Chondrocyte (in vitro differentiated cells): ENCODE measurements at places on chromosomes 16 and 17. TPM values are rescaled to one million over a fixed set of nuclear protein-coding genes. Genes with fewer than 3 reads are reported as not detected.

DNA sequence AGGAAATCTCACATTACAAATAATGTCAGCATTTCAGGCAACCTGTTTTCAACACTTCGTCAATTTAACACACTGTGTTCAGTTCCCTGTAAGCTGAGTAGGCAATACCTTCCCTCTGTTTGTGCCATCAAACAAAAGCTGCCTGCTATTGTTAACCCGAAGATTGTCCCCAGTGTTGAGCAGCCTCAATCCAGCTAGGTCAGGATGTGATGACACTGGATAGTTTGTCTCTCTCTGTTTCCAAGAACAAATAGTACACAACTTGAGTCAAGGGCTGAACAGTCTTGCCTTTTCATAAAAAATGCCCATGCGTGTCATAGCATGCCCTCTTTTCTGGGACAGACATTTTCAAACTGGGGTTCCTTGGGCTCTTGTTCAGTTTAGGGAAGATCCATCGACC is 36.4 kb downstream of the HSD17B2 start:
- no peak for DNase-seq
- H3K36me3 ChIP-seq, result no peaks in the 10 kb centered on the region
- H3K4me3 ChIP-seq, result no peak overlapping the region
- H3K27ac ChIP-seq, result peak overlapping the region; percentile 25

DNA sequence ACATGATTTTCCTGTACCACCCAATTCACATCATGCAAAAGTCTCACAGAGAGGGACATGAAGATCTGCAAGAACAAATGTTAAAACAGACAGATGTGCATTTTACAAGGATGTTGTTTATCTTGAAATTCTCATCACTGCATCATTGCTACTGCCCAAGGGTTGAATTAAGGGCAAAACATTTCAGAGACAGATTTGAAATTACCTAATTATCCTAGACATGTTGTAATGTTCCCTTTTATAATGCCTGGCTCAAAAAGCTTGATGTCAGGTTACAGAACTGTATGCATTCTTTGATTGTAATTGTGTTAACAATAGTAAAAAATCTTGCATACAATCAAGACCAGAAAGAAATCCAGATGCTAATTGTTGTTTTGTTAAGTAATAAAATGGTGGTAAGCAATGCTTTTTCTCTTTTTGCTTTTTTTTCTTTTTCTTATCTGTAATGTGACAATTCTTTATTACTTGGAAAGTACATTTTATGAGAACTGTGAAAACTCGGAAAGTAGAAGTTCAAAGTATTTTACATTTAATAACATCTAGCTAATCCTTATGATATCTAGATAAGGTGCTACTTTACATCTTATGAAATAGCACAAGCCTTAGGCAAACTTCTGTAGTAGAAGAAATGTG is 3.6 kb upstream of the DUSP14 start:
- H3K27me3 ChIP-seq, result no peaks in the 10 kb centered on the region
- H3K4me1 ChIP-seq, result peaks cover 40% of the 10 kb centered on the region
- no peak for DNase-seq

The CES1 gene
- not detected in 3 replicates for total RNA-seq

GRCh38 chr17:2814481-2815341 is 18.5 kb downstream of the RAP1GAP2 start:
- H3K36me3 ChIP-seq, result no peaks in the 10 kb centered on the region
- no peak overlapping the region for H3K27ac ChIP-seq
- H3K27me3 ChIP-seq, result no peaks in the 10 kb centered on the region
- peaks cover 8% of the 10 kb centered on the region for H3K4me1 ChIP-seq
- no peak overlapping the region for H3K4me3 ChIP-seq

The CDH8 gene
- 2.8 to 6.2 TPM (median 5.7 TPM) in 3 replicates for total RNA-seq

DNA sequence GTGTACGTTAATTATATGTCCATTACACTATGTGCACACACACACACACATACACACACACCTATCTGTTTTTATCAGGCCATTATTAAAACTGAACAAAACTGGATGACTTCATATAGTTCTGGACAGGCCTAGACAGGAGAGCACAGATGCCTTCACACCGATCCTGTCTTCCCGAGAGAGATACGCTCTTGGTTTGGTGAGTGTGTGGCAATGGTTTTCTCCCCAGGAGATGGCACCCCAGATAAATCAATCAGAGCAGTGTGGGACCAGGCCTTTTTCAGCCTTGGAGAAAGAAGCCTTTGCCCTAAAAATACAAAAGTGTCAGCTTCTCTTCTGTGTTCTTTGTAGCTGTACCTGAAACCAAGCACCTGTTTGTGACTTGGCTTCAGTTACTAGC is 83.7 kb downstream of the CPPED1 start:
- H3K27me3 ChIP-seq, result no peaks in the 10 kb centered on the region
- H3K4me1 ChIP-seq, result peaks cover 28% of the 10 kb centered on the region
- no peak overlapping the region for H3K27ac ChIP-seq
- peaks cover 5% of the 10 kb centered on the region for H3K36me3 ChIP-seq
- no peak overlapping the region for H3K4me3 ChIP-seq

The KRTAP9-4 gene
- not detected in 3 replicates for total RNA-seq

- no peak overlapping the region for H3K4me3 ChIP-seq
- H3K36me3 ChIP-seq, result no peaks in the 10 kb centered on the region
- peaks cover 11% of the 10 kb centered on the region for H3K27me3 ChIP-seq
- DNase-seq, result no peak
Measured at GRCh38 chr16:63530208-63530607, 1494.0 kb upstream of the CDH8 start.

The AGRP gene
- total RNA-seq, result not detected in 3 replicates

The CHTF18 gene
- 12.8 to 35.9 TPM (median 13.3 TPM) in 3 replicates for total RNA-seq

The ENPP7 gene
- total RNA-seq, result not detected in 3 replicates

- no peak overlapping the region for H3K4me3 ChIP-seq
- DNase-seq, result no peak
- H3K27me3 ChIP-seq, result no peaks in the 10 kb centered on the region
- peaks cover 6% of the 10 kb centered on the region for H3K4me1 ChIP-seq
Measured at GRCh38 chr17:41865596-41865893, 322 bp upstream of the KLHL11 start.

The IRX3 gene
- total RNA-seq, result 0.47 to 0.85 TPM (median 0.56 TPM) in 3 replicates

The CDH13 gene
- total RNA-seq, result 28.1 to 49.3 TPM (median 45.1 TPM) in 3 replicates

GRCh38 chr17:17200831-17201230 is 5.3 kb downstream of the PLD6 start:
- peak overlapping the region; percentile 81 for H3K27ac ChIP-seq
- DNase-seq, result no peak
- H3K36me3 ChIP-seq, result peaks cover 1% of the 10 kb centered on the region
- no peak overlapping the region for H3K4me3 ChIP-seq

The RAP1GAP2 gene
- total RNA-seq, result 3.3 to 5.5 TPM (median 3.4 TPM) in 3 replicates

DNA sequence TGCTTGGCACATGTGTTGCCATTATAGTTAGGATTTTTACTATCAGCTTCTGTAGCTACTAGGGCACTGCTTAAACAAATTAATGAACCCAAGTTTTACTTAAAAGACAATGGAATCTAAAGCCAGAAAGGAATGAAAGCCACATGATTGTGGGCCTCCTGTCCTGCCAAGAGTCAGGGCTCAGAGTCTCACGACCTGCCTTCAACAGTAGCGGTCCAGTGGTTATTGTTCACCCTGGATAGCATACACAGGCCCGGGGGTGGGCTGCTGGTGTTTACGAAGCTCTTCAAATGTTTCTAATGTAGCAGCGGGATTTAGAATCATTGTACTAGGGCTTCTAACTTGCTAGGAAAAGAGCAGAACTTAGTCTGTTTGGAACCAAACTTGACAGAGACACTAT is 7.8 kb downstream of the GABARAPL2 start:
- H3K36me3 ChIP-seq, result peaks cover 22% of the 10 kb centered on the region
- no peak overlapping the region for H3K4me3 ChIP-seq
- no peak for DNase-seq
- no peaks in the 10 kb centered on the region for H3K4me1 ChIP-seq
- H3K27ac ChIP-seq, result no peak overlapping the region

GRCh38 chr17:39547713-39548478 is 59.8 kb downstream of the NEUROD2 start:
- no peaks in the 10 kb centered on the region for H3K27me3 ChIP-seq
- no peak overlapping the region for H3K4me3 ChIP-seq
- peaks cover 14% of the 10 kb centered on the region for H3K36me3 ChIP-seq
- peak overlapping the region; percentile 32 for H3K27ac ChIP-seq
- peaks cover 49% of the 10 kb centered on the region for H3K4me1 ChIP-seq

The PTX4 gene
- not detected in 3 replicates for total RNA-seq

- no peak for DNase-seq
- H3K27ac ChIP-seq, result no peak overlapping the region
- H3K27me3 ChIP-seq, result peaks cover 34% of the 10 kb centered on the region
Measured at GRCh38 chr17:80485846-80486245, 9.4 kb upstream of the NPTX1 start.

GRCh38 chr17:19285213-19285900 is 48.2 kb downstream of the EPN2 start:
- H3K27ac ChIP-seq, result no peak overlapping the region
- H3K4me1 ChIP-seq, result peaks cover 31% of the 10 kb centered on the region
- H3K27me3 ChIP-seq, result no peaks in the 10 kb centered on the region
- no peak for DNase-seq
- H3K4me3 ChIP-seq, result no peak overlapping the region

- no peaks in the 10 kb centered on the region for H3K27me3 ChIP-seq
- H3K36me3 ChIP-seq, result no peaks in the 10 kb centered on the region
- H3K4me3 ChIP-seq, result peak overlapping the region; percentile 73
- peak; percentile 86 for DNase-seq
- H3K4me1 ChIP-seq, result peaks cover 14% of the 10 kb centered on the region
Measured at GRCh38 chr17:78252701-78253635, 21.5 kb downstream of the TMEM235 start.

DNA sequence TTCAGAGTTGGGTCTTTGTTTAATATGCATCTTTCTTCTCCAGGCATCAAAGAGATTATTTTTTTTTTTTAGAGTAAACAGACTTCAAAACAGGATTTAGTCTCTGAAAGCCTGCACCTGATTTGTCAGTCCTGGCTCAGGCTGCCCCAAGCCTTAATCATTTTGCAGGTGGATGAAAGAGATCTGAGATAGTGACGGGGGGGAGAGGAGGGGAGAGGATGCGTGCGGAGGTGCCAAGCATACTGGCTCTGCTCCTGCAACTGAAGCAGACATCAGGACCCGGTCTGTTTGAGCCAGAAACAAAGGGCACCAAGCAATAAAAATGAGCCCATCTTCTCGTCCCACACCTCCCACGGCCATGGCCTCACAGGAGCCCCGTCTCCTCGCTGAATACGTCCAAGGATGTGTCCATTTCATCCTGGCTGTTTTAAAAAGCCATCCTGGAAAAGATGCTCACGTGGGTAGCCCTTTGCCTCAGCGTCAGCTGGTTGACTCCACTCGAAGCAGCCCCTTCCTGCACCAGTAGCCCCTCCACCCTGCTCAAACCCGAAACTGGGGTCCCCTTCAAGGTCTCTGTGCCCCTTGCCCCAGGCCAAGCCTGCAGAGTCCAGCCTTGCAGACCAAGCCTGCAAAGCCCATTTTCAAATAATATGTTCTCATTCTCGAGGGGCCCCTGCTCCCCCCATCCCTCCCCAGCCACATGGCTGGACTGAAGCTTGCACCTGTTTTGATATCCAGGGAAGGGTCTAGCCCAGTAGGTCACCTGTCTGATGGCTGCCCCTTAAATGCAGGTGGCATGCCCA is 84.8 kb upstream of the TNRC6C start:
- peaks cover 42% of the 10 kb centered on the region for H3K27me3 ChIP-seq
- peak; percentile 67 for DNase-seq
- H3K36me3 ChIP-seq, result peaks cover 9% of the 10 kb centered on the region
- H3K27ac ChIP-seq, result no peak overlapping the region

DNA sequence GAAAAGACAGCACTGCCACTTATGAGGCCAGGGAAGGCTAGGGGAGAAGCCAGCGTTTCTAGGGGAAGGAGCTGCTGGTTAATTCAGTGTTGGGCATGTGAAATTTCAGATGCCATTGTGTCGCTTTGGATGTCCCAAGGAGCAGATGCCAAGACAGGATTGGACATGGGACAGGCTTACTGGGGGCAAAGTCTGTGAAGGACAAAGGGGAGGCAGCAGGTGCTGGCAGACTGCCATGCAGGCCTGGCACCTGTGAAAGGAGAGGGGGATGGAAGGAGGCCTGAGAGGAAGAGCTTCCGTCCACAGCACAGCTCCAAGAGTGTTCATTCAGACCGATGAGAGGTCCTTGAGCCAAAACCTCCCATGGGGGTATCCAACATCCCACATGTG is 255.5 kb upstream of the RPL38 start:
- no peak for DNase-seq
- peaks cover 5% of the 10 kb centered on the region for H3K4me1 ChIP-seq
- H3K36me3 ChIP-seq, result no peaks in the 10 kb centered on the region
- no peak overlapping the region for H3K4me3 ChIP-seq

GRCh38 chr16:24668481-24669061 is 60.9 kb upstream of the TNRC6A start:
- H3K27me3 ChIP-seq, result no peaks in the 10 kb centered on the region
- peak overlapping the region; percentile 97 for H3K27ac ChIP-seq
- H3K4me3 ChIP-seq, result no peak overlapping the region
- no peak for DNase-seq
- H3K36me3 ChIP-seq, result no peaks in the 10 kb centered on the region

The SLFN14 gene
- total RNA-seq, result not detected in 3 replicates

- DNase-seq, result peak; percentile 97
- H3K4me1 ChIP-seq, result peaks cover 28% of the 10 kb centered on the region
- H3K27ac ChIP-seq, result peak within 1 kb of the TSS; percentile 100
- H3K36me3 ChIP-seq, result peaks cover 5% of the 10 kb centered on the region
- peak within 1 kb of the TSS; percentile 91 for H3K4me3 ChIP-seq
- no peaks in the 10 kb centered on the region for H3K27me3 ChIP-seq
Measured at GRCh38 chr17:75205037-75205792, at the start of gene NUP85. NUP85 (plus strand) TSS chr17:75205679; CDS start chr17:75205762, 83 bp downstream.
